ENCODE measurements at places on chromosomes 6 and 20. TPM values are rescaled to one million over a fixed set of nuclear protein-coding genes. Genes with fewer than 3 reads are reported as not detected.

- no peak for DNase-seq
Observed at GRCh38 chr6:90294614-90294988, 2.0 kb downstream of the BACH2 start.

- no peak for DNase-seq
Observed at GRCh38 chr6:71420095-71420692, 131.6 kb downstream of the OGFRL1 start.

GRCh38 chr20:25281541-25281991, 33.7 kb downstream of the PYGB start:
- no peak for DNase-seq

- DNase-seq = no peak
Observed at GRCh38 chr6:46378882-46379416, 112.3 kb downstream of the RCAN2 start.

DNA sequence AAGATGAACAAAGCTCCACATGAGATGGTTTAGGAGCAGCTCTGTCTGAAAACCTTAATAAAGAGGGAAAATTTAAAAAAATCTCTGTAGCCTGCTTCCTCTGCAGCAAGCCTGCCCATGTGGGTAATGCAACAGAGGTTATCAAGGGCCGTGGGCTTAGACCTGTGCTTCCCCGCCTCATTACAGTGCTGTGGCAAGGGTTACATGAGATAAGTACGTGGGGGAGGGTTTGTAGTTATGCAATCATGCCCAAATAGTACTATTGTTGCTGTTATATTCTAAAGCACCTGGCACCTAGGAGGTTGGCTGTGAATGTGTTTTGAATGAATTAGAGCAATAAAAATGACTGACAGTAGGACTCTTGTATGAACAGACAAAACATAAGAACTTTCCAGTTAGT, 68.3 kb downstream of the PKHD1 start:
- no peak for DNase-seq

- DNase-seq = no peak
Observed at GRCh38 chr20:59586613-59587012, 17.7 kb upstream of the PHACTR3 start.

DNA sequence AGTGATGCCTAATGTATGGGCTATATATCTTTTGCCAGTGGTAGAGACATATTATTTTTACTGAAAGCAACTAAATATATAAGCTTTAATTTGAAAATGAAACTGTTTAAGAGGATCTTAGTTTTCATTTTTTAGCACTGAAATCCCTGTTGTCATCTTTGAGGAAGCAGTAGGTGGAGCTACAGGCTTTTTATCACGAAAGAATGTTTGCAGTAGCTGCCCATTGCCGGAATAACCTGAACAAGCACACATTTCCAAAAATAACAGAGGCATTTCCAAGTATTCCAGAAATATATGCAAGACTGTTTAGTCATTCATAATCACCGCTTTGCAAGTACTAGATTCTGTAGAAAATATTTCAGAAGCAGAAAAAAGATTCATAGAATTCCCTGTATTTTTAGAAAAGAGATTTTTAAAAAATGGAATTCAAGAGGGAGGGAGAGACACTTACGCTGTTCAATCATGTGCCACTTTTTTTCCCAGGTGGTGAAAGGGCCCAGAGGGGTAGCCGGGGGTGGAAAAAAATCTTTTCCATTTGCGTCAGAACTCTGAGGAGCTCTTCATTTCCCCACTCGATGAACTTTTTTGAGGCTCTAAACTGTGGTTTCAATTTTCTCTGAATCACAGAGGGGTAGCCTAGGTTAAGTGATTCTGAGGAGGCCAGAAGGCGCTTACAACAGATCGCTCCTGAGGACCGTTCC, 142.5 kb upstream of the FERMT1 start:
- peak; percentile 5 for DNase-seq

GRCh38 chr6:116118608-116119007, 7.3 kb downstream of the COL10A1 start:
- DNase-seq = peak; percentile 57

DNA sequence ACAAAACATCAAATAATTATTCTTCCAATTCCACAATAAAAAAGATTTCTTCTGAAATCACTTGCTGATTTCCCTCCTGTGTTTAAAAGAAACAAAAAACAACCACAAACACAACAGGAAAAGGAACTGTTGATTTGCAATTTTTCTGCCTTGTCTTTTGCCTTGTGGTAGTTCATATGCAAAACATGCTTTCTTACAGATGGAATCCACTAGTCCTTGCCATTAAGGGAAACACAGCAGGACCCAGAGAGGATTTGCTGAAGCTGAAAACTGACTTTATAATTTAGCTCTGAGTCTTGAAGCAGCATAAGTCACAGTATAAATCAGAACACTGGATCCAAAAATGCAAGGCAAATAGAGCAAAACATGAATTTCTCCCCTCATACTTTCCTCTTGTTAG, 328.8 kb downstream of the PHF3 start:
- DNase-seq = no peak

DNA sequence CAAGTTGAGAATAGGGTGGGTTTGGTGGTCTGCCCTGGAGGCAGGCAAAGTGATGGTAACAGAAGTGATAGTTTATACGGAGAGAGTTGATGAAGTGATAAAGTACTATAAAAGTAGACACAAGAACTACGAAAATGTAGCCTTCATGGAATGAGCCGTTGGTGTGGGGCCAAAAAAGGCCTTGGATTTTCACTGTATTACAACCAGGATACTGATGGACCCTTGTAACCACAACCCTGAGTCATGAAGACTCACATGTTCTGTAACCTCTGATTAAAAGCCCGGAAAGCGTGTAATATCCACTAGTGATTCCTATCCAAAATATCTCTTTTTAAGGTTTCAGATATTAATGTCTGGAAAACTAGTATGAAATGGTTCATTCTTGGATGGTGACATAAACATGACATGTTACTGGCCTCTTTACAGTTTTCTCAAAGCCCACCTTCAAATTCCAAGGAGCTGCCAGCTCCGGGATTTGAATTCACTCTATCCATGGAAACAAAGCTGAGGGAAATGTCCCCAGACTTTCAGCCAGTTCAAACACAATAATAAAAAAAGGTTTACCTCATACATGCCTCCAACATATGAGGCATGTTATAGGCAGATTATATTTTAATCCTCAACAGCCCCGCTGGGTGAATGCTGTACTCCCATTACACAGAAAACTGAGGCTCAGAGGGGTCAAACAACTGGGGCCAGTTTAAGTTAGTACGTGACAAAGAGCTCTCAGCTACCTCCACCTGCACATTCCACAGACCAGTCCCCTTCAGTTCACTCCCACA, 55.4 kb downstream of the MRPL14 start:
- peak; percentile 89 for DNase-seq

GRCh38 chr6:81561731-81562130, 190.8 kb downstream of the TENT5A start:
- DNase-seq = no peak

DNA sequence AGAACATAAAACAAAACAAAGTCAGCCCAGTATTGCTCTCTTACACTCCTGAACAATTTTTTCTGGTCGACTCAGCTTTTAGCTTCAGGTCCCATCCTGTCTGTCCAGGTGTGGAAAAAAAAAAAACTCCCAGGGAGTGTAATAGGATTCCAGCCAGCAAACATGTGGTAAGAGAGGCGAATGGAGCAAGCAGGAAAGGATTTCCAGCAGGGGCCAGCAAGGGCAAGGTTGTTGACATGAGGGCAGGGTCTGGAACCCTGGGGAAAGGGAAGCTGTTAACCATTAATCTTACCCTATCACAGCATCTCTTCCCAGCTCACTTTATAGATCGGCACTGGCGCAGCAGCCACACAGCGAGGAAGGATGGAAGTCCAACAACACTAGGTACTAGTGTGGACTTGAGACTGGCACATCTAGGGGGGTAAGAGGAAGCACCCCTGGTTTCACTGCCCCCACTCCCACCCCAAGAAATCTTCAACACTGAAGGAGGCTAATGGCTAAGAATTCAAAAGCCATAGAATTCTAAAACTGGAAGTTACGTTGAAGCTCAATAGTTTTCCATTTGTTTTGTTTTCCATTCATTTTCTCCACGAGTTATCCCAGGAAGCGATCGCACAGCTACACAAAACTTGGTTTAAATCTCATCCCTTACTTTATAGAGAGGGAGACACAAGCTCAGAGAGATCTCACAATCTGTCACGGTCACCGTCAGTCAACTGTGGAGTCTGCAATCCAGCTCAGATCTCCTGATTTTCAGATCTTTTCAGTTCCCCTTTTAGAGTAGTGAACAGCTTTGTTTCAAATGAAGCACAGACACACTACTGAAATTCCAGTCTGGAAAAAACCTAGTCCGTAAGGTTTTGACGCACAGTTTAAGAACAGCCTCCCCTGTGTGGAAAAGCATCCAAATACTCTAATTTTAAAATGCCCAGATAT, 53.3 kb downstream of the SLC22A23 start:
- no peak for DNase-seq

GRCh38 chr20:2118783-2119182, 17.2 kb downstream of the STK35 start:
- DNase-seq = no peak

DNA sequence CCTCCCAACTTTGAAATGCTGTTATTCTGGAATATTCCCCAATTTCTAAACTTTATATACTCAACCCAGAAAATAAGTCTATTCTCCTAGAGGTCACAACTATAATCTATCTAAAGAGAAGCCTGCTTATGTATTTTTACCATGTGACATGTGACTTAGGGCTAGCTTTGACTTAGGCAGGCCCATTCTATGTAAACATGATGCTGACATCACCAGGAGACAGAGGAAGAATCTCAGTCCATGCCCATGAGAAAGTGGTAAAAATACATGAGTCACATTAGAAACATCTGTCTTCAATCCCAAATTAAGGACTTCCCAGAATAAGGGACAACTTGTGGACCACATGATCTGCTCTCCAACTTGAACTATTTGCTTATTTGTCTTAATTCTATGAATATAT, 113.6 kb upstream of the ID4 start:
- peak; percentile 74 for DNase-seq

DNA sequence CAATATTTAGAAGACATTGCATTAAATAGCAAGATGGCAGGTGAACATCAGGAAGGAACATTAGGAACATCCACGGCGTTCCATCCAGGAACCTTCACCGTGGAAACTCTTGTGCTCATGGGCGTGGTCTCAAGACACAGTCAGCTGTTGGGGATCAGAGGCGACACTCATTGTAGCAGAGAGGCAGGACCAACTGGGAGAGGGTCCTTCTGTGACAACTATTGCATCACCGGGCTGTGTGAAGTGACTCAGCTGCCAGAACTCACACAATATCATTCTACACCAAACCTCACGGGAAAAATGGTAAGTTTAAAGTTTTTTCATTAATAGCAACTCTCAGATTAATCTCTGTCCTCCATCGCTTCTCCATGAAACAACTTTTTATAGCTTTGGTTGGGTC, 334.8 kb upstream of the SULF2 start:
- DNase-seq = no peak

- DNase-seq = no peak
Observed at GRCh38 chr6:156413154-156413553, 364.0 kb upstream of the ARID1B start.

GRCh38 chr6:5582762-5583161, 321.4 kb downstream of the FARS2 start:
- DNase-seq = no peak

GRCh38 chr6:49849213-49849907, 17.0 kb downstream of the CRISP1 start:
- peak; percentile 57 for DNase-seq

- DNase-seq = no peak
Observed at GRCh38 chr6:76888351-76888750, 574.9 kb downstream of the HTR1B start.

- no peak for DNase-seq
Observed at GRCh38 chr6:149044528-149044927, 273.0 kb upstream of the TAB2 start.

- DNase-seq = no peak
Observed at GRCh38 chr6:4801491-4802110, 25.4 kb downstream of the CDYL start.

DEF6 gene
- total RNA-seq = 4.5 TPM

UQCC2 gene
- total RNA-seq = 149 TPM

C4A gene
- 1.8 TPM for total RNA-seq

HTR1E gene
- not detected for total RNA-seq

THBD gene
- 0.07 TPM for total RNA-seq

SIGLEC1 gene
- not detected for total RNA-seq

TMEM151B gene
- total RNA-seq = not detected

Measured in HFFc6 (cell line).